ENCODE measurements at places on chromosomes 12 and 14. TPM values are rescaled to one million over a fixed set of nuclear protein-coding genes. Genes with fewer than 3 reads are reported as not detected.

DNA sequence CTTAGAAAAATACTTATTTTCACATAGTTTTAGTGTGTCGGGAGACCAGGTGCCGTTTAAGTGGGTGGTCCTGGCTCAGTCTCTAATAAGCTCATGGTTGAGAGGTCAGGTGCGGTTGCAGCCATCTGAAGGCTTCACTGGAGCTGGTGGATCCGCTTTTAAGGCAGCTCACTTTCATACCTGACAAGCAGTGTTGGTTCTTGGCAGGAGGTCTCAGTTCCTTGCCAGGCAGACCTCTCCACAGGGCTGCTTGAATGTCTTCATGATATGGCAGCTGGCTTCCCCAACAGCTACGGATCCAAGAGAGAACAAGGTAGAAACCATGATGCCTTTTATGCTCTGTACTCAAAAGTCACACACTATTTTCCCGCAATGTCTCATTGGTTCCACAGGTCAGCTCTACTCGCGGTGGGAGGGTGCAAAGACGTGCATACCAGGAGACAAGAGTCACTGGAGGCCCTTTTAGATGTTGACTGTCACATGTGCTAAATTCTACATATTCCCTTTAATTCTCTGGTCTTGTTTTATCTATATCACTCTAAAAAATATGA lies 8.0 kb upstream of the ZDHHC17 start:
- no peak for DNase-seq

GRCh38 chr14:77623201-77623600 lies 6.8 kb upstream of the SPTLC2 start:
- DNase-seq: no peak

The PMCH gene
- total RNA-seq: not detected

The SOAT2 gene
- total RNA-seq: not detected

GRCh38 chr14:58954901-58955861 lies 233.3 kb upstream of the DAAM1 start:
- no peak for DNase-seq

- DNase-seq: no peak
Measured at GRCh38 chr12:78120866-78121560, 290.3 kb downstream of the NAV3 start.
